Aorta (tissue), 5 donors: ENCODE measurements at places on chromosomes 16 and 17. TPM values are rescaled to one million over a fixed set of nuclear protein-coding genes. Genes with fewer than 3 reads are reported as not detected.

DNA sequence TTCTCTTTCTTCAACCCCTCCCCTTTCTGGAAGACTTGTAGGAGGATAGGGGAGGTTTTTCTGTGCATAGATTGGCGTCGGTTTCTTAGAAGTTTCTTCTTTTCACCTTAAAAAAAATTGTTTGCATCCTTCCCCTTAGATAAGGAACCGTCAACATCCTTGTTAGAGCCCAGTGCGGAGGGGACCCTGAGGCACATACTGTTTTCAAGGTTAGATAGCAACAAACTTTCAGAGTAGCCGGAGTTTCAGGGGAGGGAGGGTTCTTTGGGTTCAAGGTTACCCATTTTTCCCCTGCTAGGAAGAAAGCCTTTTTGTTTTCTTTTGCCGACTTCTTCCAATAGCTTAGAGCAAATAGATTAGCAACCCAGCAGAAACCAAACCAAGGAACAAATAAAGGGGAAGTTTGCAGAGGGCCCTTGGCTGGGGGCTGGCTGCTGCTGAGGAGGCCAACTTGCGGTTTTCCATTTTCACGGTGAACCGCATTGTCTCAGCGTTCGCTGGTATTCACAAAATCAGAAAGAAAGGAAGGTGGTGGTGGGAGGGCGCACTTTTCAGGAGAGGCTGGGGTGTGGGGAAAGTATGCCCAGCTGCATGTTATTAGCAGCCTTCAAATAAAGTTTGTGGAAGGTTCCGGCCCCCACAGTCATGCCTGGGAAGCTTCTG is 28.8 kb downstream of the MSI2 start:
- no peak for DNase-seq
- H3K27ac ChIP-seq: no peak overlapping the region
- no peaks in the 10 kb centered on the region for H3K27me3 ChIP-seq
- H3K4me3 ChIP-seq: no peak overlapping the region
- H3K36me3 ChIP-seq: no peaks in the 10 kb centered on the region

DNA sequence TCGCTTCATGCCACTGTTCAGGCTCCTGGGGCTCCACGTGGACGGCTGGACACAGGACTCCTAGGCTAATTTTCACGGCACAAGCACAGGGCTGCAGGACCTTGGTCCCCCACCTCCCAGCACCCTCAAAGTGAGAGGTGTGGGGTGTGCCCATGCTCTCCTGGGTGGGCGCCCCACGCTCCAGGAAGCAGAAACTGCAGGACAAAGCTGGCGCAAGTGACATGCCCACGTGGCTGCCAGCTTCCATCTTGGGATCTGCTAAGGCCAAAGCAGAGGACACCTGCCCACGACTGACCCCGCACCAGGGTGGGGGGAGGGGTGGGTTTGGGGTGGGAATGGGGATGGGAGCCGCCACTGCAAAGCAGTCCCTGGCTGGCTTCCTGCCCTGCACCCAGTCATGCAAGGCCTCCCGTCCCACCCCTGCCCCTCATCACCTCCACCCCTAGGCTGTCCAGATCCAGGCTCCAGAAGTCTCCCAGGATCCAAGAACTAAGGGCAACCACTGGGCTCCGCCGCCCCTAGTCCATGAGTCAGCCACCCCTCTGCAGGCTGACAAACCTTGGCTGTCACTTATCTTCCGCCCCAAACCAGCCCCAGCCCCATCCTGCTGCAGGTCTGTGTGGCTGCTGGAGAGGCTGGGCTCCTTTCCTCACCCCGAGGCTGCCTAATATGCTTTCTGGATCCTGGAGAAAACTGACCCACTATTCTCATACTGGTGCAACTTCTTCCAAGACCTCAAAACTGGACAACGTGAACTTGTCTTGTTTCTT is 11.1 kb downstream of the USP6 start:
- DNase-seq: no peak
- H3K36me3 ChIP-seq: no peaks in the 10 kb centered on the region
- no peaks in the 10 kb centered on the region for H3K27me3 ChIP-seq
- H3K4me1 ChIP-seq: no peaks in the 10 kb centered on the region
- no peak overlapping the region for H3K27ac ChIP-seq

GRCh38 chr17:49280061-49280460 is 49.5 kb upstream of the PHOSPHO1 start:
- no peaks in the 10 kb centered on the region for H3K36me3 ChIP-seq
- DNase-seq: no peak
- no peaks in the 10 kb centered on the region for H3K4me1 ChIP-seq
- H3K27ac ChIP-seq: no peak overlapping the region
- no peaks in the 10 kb centered on the region for H3K27me3 ChIP-seq
- no peak overlapping the region for H3K4me3 ChIP-seq

DNA sequence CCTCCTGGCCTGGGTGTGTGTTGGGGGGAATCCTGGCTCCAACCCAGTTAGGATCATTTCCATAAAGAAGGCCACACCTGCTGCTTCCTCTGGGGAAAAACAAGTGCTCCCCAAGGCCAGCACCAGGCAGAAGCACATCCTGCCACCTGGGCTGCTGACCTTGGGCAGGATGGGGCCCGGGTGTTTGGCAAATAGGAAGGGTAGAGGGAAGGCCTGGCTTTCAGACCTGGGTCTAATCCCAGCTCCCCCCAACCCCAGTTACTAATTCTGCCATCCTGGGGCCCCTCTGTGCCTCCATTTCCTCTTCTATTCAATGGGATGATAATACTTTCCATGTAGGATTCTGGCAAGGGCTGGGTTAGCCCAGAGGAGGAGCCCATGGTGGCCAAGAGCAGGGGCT is 3.0 kb upstream of the NLRC5 start:
- H3K4me3 ChIP-seq: no peak overlapping the region
- no peaks in the 10 kb centered on the region for H3K27me3 ChIP-seq
- no peak overlapping the region for H3K27ac ChIP-seq
- H3K36me3 ChIP-seq: no peaks in the 10 kb centered on the region
- H3K4me1 ChIP-seq: no peaks in the 10 kb centered on the region

- no peaks in the 10 kb centered on the region for H3K36me3 ChIP-seq
- no peak overlapping the region for H3K4me3 ChIP-seq
- H3K27me3 ChIP-seq: no peaks in the 10 kb centered on the region
- H3K27ac ChIP-seq: no peak overlapping the region
Measured at GRCh38 chr16:25835126-25835525, 143.4 kb downstream of the HS3ST4 start.

DNA sequence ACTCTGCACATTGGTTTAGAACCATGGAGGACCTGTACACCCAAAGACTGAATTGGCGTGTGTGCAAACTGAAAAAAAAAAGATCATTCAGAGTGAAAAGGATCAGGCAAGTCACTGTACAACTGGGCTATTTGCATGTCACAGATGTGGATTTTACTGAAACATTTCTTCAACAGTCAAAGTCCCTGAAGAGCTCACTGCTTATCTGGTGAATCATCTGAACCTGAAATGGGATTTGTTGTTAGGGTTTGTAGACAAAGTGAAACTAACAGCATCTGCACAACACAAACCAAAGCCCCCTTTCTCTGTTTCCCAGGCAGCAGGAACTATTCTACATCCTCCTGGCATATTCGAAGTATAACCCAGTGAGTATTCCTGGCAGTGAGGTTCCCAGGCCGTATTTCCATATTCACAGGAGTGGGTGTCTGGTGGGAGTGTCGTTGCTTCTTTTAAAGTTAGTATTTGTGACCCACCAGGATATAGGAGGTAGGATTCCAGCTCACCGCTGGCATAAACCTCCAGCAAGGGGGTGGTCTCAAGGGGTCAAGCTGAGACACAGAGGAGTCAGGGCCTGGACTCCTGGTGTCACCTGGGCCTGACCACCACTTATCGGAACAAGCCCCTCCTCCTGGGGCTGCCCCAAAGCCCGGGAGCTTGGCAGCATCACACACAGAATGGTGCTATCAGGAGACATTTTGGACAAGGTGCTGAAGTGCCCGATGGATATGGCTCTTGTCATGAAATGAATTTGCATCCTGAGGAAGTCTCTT is 80.9 kb downstream of the GOSR1 start:
- H3K36me3 ChIP-seq: no peaks in the 10 kb centered on the region
- DNase-seq: peak; percentile 51
- no peaks in the 10 kb centered on the region for H3K27me3 ChIP-seq
- H3K27ac ChIP-seq: no peak overlapping the region

GRCh38 chr17:59062509-59062908 is 44.2 kb downstream of the TRIM37 start:
- no peak overlapping the region for H3K27ac ChIP-seq
- no peak overlapping the region for H3K4me3 ChIP-seq
- no peaks in the 10 kb centered on the region for H3K27me3 ChIP-seq
- H3K36me3 ChIP-seq: no peaks in the 10 kb centered on the region
- H3K4me1 ChIP-seq: no peaks in the 10 kb centered on the region
- DNase-seq: no peak

DNA sequence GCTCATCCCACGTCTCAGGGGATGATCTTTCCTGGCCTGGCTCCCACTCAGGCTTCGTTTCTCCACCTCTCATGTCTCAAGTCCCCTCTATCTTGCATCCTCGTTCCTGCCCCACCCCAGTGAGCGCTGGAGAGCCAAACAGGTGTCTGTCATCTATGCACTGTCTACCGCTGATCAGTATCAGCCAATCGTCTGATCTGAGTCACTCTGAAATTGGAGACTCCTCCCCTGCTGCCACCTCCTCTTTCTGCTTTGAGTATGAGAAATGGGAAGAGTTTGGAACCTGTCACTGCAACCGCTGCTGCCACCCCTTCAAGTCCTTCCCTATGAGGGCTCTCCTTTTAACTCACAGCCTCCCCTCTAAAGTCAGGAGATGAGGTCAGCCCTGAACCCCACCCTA is 28.0 kb downstream of the FZD2 start:
- no peaks in the 10 kb centered on the region for H3K27me3 ChIP-seq
- no peak overlapping the region for H3K4me3 ChIP-seq
- no peaks in the 10 kb centered on the region for H3K4me1 ChIP-seq
- DNase-seq: no peak
- no peaks in the 10 kb centered on the region for H3K36me3 ChIP-seq

DNA sequence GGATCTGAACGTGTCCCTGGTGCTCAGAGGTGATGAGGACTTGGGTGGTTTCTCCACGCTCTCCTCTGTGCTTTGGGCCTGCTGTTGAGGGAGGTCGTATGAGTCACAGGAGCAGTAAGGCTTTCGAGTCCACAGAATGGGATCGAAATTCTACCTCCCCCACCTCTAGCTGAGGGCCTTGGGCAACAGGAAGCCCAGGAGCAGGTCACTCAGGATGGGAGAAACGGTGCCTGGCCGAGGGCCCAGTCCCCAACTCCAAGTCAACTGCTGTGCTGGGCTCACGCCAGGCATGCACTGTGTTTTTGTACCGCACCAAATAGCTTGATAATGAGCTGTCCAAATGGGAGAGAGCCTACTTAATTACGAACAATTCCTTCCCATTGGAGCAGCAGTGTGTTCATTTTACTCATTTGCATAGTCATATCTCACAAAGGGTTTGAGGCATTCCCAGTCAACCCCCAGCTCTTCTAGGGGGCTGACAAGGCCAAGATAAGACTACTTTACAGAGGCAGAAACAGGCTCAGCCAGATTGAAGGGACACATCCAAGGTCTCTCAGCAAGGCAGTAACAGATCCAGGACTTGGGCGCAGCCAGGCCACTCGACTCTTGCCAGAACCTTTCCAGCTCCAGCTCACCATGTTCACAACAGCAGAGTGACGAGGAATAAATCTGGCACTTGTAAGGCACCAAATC is 53.6 kb downstream of the WNT3 start:
- no peaks in the 10 kb centered on the region for H3K4me1 ChIP-seq
- no peaks in the 10 kb centered on the region for H3K27me3 ChIP-seq
- H3K27ac ChIP-seq: no peak overlapping the region
- no peaks in the 10 kb centered on the region for H3K36me3 ChIP-seq
- no peak overlapping the region for H3K4me3 ChIP-seq
- DNase-seq: no peak

DNA sequence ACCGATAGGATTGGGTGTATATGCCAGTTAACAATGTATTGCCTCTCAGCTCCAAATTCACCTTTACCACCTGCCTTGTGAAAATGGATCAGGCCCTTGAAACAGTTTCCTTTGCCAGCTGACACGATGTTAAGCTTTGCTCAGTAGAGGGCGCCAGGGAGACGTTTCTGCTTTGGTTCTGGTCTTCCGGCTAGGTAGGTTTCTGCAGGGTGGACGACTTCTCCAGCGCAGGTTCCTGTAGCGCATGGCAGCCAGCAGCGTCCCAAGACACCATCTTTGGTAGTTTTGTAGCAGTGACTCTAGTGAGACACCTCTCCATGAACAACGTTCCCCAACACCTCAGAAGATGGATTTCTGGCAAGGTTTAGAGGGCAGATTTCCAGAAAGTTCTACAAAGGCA is 24.0 kb downstream of the SYCE1L start:
- no peaks in the 10 kb centered on the region for H3K4me1 ChIP-seq
- H3K36me3 ChIP-seq: no peaks in the 10 kb centered on the region
- no peaks in the 10 kb centered on the region for H3K27me3 ChIP-seq
- no peak overlapping the region for H3K4me3 ChIP-seq
- H3K27ac ChIP-seq: no peak overlapping the region
- DNase-seq: no peak

DNA sequence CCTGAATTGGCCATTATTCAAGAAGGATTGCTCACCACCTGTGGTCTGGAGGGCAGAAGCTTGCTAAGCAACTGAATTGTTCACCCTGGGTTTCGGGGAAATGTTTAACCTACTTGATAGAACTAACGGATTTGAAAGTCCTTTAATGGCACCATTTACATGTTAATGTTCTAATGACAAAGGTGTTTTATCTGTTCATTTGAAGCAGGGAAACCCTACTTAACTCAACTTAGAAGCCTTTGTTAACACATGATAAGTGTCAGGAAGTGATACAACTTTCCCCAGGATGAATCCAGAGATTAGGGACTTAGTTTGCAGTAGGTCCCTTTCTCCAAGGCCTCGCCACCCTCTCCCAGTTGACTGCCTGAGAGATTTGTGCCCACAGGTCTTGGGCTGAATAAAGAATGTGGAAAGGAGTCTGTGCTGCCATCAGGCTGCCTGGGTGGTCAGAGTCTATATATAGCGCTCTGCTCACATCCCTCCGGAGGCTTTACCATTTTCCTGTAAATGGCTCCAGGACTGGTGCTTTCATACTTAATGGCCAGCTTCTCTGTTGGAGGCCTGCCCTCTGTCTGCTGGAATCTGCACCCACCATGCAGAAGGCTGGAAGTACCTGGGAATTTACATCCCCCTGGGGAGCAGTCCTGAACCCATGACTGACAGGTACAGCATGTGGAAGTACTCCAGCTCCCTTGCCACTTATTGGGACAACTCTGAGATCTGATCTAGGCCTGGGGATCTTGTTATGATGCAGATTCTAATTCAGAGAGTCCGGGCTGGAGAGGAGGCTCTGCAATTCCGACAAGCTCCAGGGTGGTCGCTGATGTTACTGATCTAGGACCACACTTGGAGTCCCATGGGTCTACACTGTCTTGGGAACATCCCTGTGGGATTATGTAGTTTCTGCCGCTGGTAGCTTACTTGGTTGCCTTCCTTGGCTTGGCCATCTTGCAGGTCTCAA is 99.9 kb downstream of the ASIC2 start:
- no peaks in the 10 kb centered on the region for H3K36me3 ChIP-seq
- no peak overlapping the region for H3K4me3 ChIP-seq
- no peak overlapping the region for H3K27ac ChIP-seq
- H3K4me1 ChIP-seq: no peaks in the 10 kb centered on the region
- no peak for DNase-seq

Gene TEKT1
- not detected for total RNA-seq

Gene SPATA32
- total RNA-seq: not detected

Gene TMC6
- 63.2 TPM for total RNA-seq

Gene CACNA1H
- 8.9 TPM for total RNA-seq

Gene SDR42E1
- 1.2 TPM for total RNA-seq
